ENCODE measurements at places on chromosomes 12 and 14.

DNA sequence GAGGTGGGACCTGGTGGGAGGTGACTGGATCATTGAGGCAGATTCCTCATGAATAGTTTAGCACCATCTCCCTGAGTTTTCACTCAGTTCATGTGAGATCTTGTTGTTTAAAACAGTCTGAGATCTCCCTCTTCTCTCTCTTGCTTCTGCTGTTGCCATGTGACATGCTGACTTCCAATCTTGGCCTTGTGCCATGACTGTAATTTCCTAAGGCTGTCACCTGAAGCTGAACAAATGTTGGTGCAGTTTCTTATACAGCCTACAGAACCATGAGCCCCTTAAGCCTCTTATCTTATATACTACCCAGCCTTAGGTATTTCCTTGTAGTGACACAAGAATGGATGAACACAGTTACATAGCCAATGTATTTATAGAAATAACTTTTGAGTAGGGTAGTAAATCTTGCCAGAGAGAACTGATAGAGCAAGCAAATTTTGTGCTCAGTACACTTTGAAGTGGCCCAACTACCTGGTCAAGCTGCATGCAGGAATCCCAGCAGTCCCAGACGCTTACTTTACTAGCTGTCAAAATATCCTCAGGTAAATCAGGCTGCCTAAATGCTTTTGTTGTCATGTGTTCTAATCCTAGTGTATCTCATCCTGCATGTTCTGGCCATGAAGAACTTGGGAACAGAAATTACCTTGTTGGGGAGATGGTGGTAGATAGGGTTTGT lies 445.6 kb upstream of the MIS18BP1 start:
- no peak for DNase-seq

DNA sequence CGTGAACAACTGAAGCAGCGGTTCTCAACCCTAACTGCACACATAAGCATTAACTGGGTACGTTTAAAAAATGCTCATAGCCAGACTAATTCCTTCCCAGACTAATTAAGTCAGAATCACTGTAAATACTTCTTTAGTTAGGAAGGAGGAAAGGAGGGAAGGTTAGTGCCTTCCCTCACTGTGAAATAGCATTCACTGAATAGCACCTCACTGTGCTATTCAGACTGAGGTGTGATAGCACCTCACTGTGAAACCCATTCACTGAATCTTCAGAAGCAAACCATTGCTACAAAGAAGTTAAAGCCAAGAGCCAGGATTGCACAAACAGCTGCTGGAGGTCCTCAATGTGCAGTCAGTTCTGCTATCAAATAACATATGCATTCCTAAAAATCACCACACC lies 58.8 kb downstream of the RTN1 start:
- DNase-seq: no peak

DNA sequence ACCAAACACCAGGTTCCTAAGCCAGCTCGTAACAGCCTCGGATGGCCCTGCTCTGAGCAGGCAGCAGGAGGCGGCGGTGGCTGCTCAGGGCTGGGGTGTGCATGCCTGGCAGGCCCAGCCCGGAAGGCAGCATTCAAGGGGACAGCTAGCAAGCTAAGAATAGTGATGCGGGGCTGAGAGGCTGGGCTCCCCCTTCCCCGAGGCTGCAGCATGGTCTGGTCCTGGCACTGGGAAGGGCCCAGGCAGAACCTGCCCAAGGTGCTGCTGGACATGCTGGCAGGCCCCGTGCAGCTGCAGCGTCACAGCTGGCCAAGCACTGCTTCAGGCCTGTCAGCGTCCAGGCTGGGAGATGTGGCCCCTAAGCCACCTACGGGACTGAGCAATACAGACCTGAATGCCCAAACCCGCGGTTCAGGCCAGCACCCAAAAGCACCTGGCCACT lies 26.4 kb upstream of the NUDT14 start:
- no peak for DNase-seq

DNA sequence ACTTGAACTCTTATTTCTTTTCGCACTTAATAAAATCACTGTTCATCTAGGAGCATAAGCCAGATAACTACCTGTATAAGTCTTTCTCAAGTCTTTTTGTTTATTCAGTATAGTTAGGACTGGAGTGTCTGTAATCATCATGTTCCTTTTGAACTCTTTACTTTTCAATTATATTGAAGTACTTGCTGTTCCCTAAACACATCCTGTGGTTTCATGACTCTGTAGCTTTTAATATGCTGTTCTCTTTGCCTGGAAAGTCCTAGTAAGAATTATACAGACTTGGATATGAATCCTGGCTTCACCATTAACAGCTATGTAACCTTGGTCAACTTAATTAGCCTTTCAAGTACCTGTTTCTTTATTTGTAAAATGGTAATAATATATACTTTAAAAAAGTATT lies 88.2 kb downstream of the CCDC91 start:
- DNase-seq: no peak

DNA sequence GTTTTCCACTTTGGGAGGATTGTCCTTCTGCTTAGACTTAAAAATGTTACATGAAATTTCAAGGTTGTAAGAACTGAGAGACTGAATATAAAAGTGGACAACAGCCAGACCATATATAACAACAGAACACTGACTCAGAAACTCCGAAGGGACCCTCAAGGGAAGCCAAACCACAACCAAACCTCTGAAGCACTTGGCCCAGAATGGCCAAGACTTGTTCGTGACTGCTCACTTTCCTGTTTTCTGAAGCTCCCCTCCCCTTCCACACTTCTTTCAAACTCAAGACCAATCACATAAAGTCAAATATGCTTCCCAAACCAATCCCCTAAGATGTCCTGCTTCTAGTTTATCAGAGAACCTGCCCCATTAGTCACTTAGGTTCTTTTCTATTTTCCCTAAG lies 13.7 kb downstream of the OR6J1 start:
- peak; percentile 29 for DNase-seq

GRCh38 chr14:24059841-24060388 lies 8.1 kb downstream of the CARMIL3 start:
- DNase-seq: no peak

DNA sequence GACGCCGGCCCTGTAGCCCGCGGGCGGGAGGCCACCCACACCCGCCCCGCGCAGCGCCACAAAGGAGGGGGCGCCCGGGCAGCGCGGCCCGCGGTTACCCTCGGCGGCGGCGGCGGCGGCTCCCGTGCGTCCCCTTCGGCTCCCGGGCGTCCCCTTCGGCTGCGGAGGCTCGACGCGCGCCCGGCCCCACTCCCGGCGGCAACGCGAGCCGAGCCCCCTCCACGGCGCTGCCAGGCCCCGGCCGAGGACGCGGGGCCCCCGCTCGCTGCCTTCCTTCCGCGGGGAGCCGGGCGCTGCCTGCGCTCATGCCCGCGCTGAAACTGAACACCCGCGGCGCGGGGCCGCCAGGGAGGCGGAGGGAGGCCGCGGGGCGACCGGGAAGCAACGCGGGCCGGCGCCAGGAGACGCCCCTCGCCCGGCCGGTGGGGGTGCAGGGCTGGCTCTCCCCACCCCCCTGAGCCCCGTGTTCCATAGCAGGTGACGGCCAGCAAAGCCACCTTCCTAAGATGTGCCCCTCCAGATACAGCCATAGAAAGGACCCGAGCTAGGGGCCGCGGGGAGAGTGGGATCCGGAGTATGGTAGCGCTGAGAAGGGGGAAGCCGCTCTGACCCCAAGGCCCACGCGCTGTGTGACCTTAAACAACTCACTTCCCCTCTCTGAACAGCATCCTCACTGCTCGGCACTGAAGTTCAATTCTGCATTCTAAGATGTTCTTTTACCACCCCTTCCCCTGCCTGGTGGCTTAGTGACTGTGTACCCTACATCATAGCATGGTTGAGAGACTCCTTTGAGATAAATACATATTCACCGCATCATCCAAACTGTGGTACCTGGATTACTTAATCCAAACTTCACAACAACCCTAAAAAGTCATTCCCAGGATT lies 42.8 kb downstream of the KDM2B start:
- DNase-seq: peak; percentile 26
